ENCODE measurements at places on chromosomes 4 and X. TPM values are rescaled to one million over a fixed set of nuclear protein-coding genes. Genes with fewer than 3 reads are reported as not detected.

GRCh38 chr4:37219242-37219641, 25.3 kb upstream of the NWD2 start:
- no peak for ATAC-seq

GRCh38 chr4:166169111-166169510, 296.1 kb downstream of the TLL1 start:
- ATAC-seq, result peak; percentile 21

NEUROG2 gene
- 0.50 TPM for total RNA-seq

GLRB gene
- total RNA-seq, result 9.6 TPM

CXCL6 gene
- total RNA-seq, result 0.24 TPM

UGT2A3 gene
- total RNA-seq, result not detected
